Activated gamma-delta T cell treated with Interleukin-2 at 50 U/mL for 16 hours (primary cell): ENCODE measurements at places on chromosomes 7 and 10.

DNA sequence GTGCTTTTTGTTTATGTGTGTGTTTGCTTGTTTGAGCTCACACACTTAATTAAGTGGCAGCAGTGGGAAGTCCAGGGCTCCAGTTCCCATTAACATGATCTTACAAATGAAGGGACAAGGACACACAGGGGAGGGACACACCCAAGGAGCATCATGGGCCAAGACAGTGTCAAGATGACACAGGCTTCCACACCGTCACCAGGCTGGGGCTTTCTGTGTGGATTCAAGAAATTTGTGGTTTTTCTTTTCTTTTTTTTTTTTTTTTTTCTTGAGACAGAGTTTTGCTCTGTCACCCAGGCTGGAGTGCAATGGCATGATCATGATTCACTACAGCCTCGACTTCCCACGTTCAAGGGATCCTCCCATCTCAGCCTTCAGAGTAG, 173.6 kb downstream of the KIAA1217 start:
- no peak for DNase-seq

GRCh38 chr7:108363659-108364058, 92.6 kb downstream of the NRCAM start:
- no peak for DNase-seq

GRCh38 chr7:151104411-151105235, 18.3 kb downstream of the AGAP3 start:
- no peak for DNase-seq

DNA sequence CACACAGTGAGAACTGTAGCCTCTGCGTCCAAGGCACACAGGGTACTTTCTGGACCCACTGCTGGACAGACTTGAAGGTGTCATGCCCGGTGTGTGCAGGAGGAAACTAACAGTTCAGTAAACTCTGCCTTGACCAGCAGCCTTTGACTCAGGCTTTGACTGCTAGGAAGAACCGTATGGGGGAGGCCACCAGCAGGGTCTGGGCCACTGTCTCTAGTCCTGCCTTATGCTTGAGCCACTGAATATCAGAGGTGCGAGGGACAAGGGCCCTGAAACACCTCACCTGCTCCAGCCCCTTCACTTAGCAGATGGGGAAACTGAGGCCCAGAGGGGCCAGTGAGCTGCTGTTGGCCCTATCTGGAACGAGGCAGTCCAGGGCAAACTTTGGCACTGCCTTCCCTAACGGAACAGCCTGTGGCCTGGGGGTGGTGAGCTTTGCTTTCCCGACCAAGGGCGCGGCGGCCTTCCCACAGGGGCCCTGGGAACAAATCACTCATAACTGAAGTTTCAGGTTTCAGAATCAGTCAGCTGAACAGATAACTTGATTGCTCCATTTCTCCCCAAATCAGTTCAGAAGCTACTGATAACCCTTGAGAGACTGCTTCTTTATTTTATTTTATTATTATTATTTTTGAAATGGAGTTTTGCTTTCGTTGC, 130.0 kb downstream of the FAM53B start:
- DNase-seq = no peak

GRCh38 chr10:31961277-31962074, 32.8 kb upstream of the ARHGAP12 start:
- DNase-seq = no peak

DNA sequence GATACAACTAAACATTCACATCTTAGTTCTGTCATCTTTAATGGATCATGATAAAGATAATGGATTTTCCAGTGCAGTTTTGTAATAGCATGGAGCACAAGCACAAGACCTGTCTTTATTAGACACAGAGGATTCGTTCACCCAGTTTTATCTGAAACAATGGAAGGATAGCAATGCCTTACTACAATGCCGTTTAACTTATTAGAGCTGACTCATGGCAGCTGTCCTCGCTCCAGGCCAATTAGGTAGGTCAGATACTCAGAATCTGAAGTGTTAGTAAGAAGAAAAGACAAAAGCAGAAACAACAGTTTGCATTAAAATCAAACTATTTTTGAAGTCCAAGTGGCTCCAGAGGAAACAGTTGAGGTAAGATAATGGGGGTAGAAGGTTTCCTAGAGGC, 12.8 kb downstream of the OR13A1 start:
- DNase-seq = no peak

DNA sequence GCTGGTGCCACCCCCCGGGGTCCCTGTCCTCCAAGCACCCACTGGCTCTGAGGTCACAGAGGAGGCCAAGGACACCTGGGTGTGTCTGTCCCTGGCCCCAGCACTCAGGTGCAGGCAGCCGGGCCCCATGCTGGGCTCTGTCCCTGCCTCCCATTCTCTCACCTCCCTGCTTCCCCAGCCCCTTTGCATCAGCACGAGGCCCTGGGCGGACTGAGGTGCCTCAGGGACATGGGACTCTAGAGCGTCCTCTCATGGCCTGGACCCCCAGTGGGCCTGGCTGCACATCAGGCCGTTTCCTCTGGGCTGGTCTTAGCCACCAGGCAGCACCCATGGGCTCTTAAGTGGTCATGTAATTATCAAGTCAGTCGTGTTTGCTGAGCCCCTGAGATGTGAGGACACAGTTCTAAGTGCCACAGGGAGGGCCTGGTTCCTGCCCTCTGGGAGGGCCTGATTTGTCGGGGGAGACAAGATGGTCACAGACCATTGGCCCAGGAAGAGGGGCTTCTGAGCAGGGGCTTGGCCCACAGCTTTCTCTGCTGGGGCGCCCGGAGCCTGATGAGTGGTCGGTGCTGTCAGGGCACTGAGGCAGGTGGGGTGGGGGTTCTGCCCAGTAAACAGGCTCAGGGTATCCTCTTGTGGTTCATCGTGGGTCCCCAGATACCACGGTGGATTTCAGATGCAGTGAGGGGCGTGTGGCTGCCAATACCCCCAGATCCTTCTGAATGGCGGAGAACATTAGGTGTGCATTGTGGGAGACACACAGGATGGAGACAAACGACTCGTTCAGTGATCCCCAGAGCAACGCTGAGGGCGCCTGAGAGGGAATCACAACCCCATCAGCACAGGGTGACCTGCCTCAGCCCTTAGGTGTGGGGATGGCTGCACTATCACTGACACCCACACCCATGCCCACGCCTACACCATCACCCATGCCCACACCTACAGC, 152.5 kb downstream of the WDR37 start:
- DNase-seq = no peak

GRCh38 chr7:139482662-139483466, 609 bp downstream of the KLRG2 start:
- no peak for DNase-seq

GRCh38 chr7:3301831-3302618, 973 bp downstream of the SDK1 start:
- DNase-seq = peak; percentile 5

DNA sequence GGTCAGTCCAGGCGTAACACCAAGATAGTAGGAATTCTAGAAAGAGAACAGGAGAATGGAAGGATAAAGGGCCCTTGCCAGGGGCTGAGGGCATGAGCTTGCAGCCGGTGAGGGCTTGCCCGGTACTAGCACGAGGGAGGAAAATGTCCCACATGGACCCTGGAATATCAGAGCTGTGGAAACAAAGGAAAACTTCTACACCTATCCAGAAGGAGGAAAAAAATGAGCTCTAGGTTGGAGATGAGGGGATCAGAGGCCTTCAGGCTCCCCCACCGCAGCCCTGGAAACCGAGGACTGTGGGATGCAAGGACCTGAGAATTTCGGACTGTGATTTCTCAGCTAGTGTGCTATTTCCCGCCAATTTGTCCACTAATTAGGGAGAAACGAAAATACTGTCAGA, 22.1 kb downstream of the RAMP3 start:
- no peak for DNase-seq

GRCh38 chr10:42697926-42698325, 59.6 kb upstream of the ZNF33B start:
- no peak for DNase-seq

- no peak for DNase-seq
Measured at GRCh38 chr7:139942636-139943035, 113.6 kb downstream of the TBXAS1 start.

GRCh38 chr7:158740013-158740656, 35.5 kb upstream of the NCAPG2 start:
- DNase-seq = no peak

DNA sequence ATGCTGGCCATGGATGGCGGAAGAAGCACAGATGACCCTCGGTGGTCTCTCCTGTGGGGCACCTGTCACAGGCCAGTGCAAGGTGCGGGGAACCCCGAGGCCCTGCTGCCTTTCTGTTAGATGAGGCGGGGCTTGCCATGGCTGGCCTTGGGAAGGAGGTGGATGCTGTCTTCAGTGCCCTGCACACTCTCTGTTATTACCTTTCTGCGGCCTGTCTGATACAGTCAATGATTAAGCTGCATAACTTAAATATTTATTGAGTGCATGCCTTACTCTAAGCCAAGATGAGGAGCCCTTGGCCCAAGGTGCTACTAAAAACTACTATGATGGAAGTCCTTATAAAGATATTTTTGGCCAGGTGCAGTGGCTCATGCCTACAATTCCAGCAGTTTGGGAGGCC, 36.7 kb upstream of the MNX1 start:
- DNase-seq = no peak
